ENCODE measurements at places on chromosomes 4 and X. TPM values are rescaled to one million over a fixed set of nuclear protein-coding genes. Genes with fewer than 3 reads are reported as not detected.

OTC gene
- total RNA-seq = not detected

GPC3 gene
- 0.28 TPM for total RNA-seq

CNKSR2 gene
- not detected for total RNA-seq

MAGEB10 gene
- total RNA-seq = not detected

CT45A3 gene
- not detected for total RNA-seq

EXOC1L gene
- total RNA-seq = not detected
